Suppressor macrophage treated with lipopolysaccharide for 1 hour (primary cell): ENCODE measurements at places on chromosomes 7 and 10.

GRCh38 chr7:103132995-103133688, 15.8 kb downstream of the NAPEPLD start:
- no peak for DNase-seq

DNA sequence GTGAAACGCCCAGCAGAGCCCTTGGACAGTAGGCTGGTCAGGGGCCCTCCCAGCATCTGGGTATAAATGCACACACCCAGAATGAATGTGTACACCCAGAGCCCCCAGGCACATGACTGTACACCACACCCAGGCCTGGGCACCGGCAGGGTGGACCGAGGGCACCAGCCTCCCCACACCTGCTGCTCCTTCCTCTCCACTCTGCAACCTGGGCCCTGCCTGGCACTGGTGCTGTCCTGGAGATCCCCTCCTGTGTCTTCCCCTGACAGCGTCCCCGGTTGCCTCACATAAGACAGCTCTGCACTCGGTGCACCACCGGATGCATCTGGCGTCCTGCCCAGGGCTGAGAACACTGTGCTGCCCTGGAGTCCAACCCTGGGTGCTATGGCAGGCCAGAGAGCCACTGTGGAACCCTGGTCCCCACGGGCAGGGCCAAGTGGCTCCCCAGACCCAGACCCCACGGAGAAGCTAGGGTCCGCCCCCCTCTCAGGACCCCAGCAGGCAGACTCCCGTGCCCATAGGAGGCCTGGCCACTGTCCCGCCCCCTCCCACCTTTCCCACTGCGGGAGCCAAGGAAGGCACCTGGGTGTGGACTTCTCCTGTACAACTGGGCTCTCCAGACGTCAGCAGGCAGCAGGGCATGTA, 6.6 kb downstream of the RASGEF1A start:
- DNase-seq: no peak

- DNase-seq: no peak
These were observed 464.9 kb upstream of the NRP1 start for GRCh38 chr10:33799281-33799943.

DNA sequence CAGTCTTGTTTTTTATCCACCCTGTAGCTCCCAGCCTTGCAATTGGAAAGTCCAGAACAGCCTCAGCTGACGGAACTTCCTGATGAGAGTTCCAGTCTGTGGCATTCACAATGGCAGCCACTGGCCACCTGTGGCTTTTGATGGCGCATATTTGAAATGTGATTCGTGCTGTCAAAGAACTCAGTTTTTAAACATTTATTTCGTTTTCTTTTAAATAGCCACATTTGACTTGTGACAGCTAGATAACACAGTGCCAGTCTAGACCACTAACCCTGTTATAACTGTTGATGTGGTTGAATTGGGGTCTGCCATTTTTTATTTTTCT, 97.3 kb downstream of the INPP5A start:
- DNase-seq: peak; percentile 18

DNA sequence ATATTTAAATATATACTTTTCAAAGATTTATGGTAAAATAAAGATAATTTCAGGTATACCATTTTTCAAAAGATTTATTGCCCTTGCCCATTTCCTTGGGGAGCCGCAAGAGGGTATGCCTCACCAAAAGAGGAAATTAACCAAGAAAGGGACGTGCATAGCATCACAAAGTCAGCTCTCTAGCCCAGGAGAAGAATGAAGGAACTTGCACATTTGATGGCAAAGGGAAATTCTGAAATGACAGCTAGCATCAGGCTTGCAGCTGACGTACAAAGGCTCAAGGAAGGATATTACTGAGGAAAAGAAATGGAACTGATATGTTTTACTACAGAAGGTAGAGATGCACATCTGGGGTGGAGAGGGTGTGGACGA, 93.6 kb upstream of the RSU1 start:
- peak; percentile 84 for DNase-seq

GRCh38 chr10:16967866-16968415, 150.7 kb upstream of the RSU1 start:
- no peak for DNase-seq

DNA sequence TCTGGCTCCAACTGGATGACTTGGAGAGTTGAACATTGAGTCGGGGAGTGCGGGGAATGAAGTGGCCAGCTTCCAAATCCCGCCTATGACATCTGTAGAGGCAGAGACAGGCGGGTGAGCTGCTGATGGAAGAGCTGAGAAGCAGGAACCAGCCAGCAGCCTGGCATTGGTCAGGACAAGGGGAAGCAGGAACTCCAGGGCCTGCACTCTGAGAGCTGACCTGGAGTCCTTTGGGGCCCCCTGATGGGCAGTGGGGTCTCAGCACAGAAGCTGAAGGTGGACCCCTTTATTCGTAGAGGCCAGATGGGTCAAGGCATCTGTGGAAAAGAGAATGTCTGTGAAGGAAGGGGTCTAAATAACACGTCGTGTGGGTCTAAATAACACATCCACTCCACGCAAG, 57.0 kb downstream of the SEC61G start:
- DNase-seq: no peak

GRCh38 chr7:44261240-44261639, 60.5 kb downstream of the YKT6 start:
- no peak for DNase-seq

DNA sequence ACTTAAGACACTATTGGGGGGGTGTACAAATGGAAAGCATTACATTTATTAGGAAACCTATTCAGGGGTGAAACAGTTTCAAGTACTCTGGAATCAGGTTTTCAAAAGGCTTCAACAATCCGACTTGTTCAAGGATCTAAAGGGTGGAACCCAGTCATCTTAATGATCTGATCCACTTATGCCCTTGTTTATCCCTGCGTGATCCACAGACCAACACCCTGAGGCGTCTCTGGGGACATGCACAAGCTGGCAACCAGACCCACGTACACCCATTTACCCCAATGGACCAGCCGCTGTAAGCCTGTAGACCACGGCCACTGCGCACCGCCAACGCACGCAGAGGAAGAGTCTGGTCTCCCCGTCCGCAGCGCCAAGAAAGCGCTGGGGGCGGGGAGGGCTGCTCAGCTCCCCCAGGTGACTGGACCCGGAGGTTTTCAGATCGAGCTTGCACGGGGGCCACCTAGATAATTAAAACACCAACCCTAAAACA, 13.4 kb downstream of the HNRNPF start:
- no peak for DNase-seq

GRCh38 chr7:129664029-129665012, 52.8 kb downstream of the NRF1 start:
- DNase-seq: peak; percentile 46

DNA sequence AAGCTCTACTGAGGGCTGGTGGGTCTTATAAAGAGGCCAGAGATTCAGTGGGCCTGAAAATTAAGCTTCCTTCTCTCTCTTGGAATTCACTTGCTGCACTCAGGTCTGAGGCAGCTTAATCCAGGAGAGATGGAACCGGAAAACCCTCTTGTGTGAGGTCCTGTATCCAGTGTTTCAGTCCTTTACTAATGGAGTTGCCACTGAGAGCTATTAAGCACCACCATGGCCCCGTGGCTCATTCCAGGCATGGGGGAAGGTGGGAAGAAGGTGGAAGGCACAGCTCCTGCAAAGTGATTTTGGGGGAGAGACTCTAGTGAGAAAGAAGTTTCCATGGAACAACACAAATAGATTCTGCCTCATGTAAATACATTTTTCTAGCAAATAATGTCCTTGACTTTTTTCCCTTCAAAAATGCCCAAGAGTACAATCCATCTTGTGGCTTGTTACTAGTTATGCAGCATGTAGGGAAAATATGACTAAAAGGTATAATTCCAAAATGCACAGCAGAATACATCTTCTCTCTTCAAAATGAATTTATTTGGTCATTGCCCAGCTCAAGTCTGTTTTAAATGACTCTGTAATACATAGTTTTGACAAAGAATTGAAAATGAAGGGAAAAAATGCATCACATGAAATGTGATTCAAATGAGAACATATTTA, 46.7 kb upstream of the FOXI2 start:
- DNase-seq: no peak

DNA sequence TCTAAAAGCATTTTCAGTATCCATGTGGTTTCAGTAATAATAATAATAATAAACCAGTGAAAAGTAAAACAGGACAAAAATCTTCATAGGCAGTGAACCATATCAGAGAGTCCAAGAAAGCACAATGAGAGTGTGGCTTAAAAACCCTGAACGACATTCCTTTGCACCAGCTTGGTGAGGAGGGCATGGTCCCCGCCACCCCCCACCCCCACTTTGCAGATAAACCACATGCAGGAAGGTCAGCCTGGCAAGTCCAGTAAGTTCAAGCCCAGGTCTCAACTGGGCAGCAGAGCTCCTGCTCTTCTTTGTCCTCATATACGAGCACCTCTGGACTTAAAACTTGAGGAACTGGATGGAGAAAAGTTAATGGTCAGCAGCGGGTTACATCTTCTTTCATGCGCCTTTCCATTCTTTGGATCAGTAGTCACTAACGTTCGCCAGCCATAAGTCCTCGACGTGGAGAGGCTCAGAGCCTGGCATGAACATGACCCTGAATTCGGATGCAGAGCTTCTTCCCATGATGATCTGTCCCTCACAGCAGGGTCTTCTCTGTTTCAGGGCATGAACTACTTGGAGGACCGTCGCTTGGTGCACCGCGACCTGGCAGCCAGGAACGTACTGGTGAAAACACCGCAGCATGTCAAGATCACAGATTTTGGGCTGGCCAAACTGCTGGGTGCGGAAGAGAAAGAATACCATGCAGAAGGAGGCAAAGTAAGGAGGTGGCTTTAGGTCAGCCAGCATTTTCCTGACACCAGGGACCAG, 172.5 kb downstream of the EGFR start:
- DNase-seq: no peak

DNA sequence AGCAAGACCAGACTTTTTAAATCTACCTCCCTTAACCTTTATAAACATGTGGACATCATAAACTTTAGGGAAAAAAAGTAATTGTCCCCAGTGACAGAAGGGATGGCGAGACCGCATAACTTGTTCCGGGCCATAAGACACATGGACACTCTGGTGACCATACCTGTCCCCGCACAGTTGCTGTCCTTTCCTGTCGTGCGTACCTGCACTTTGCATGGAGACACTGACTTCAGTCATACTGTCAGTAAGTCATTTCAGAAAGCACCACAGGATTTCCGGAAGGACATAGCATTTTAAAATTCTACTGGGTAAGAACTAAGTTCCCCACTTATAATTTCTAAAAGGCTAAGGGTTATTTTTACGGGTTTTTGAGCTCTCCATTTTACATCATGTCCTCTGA, 120.9 kb downstream of the CREB5 start:
- peak; percentile 12 for DNase-seq

GRCh38 chr7:66238773-66239466, 33.8 kb downstream of the TPST1 start:
- DNase-seq: no peak

DNA sequence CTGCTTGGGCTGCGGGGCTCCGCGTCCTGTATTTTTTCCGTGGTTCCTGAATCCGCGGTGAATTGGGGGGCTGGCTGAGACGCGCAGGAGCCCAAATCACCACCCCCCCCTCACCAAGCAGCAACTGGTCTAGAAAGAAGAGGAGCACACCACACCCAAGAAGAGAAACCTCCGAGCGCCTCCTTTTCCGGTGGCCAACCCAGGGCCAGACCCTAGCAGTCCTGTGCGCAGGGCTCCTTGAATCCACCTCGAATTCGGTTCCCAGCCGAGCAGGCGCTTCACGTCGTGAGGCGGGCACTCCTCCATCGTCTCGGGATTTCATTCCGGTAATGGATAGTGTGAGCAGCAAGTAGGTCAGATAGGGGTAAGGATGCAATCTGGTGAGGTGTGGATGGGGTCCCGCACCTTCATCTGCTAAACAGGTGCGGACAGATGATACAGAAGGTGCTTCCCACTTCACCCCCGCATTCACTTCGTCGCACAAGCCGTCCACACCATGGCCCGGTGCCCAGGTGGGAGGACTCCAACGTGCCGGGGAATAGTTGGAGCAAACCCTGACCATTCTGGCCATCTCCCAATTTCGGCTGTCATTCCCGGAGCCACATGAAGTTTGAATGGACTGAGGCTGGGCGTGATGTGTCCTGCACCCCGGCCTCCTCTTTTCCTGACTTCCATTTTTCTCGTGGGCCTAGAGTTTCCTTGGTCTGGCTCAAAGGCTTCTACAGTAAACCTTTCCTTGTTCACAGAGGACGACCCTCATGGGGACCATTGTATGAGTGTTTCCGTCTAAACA, 19.8 kb upstream of the ZNF273 start:
- no peak for DNase-seq

GRCh38 chr10:98339799-98340198, 71.8 kb upstream of the LOXL4 start:
- DNase-seq: no peak

GRCh38 chr7:139991269-139991666, 71.5 kb downstream of the PARP12 start:
- DNase-seq: no peak

DNA sequence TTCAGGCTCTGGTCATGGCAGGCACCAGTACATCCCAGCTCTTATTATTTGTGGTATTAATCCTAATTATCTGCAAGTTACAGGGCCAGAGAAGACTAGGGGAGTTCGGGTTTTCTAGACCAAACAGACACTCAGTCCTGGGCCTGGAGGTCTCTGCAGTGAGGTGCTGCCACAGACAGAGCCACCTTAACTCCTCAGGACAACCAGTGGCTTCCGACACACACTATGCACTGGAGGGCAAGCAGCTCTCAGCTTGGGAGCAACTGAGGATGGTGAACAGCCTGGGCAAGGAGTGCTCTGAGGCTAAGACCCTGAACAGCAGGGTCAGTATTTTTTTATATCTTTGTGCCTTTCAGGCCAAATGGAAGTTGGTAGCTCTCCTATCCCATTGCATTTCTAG, 19.0 kb downstream of the ACTA2 start:
- no peak for DNase-seq

GRCh38 chr10:42768581-42769152, 13.9 kb upstream of the BMS1 start:
- DNase-seq: no peak

GRCh38 chr10:90865401-90865800, 6.4 kb upstream of the RPP30 start:
- peak; percentile 31 for DNase-seq

DNA sequence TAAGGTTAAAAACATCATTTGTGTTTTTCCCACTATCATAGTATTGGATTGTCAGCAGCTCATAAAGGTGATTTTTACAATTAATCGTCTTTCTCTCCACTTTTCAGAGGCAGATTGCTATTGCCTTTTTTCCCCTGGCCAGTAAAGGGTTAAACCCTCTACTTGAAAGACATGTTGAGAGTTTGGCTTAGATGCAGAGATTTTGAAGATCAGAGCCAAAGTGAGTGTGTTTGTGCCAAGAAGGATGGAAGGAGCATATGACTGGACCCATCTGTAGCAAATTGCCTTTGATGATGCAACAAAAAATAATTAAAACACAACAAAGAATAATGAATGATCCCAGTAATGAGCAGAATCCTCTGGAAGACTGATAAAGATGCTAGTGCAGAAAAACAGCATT, 373.1 kb downstream of the MALRD1 start:
- DNase-seq: no peak

GRCh38 chr7:75756206-75756990, 15.6 kb downstream of the CCL26 start:
- DNase-seq: no peak

- peak; percentile 10 for DNase-seq
These were observed 12.0 kb downstream of the PPP1R17 start for GRCh38 chr7:31699050-31699449.

- no peak for DNase-seq
These were observed 301.5 kb downstream of the FZD1 start for GRCh38 chr7:91565499-91566401.
